Head of caudate nucleus (tissue), 42 donors: ENCODE measurements at places on chromosomes 1 and 21.
A peak's percentile ranks its signal among the peaks of the same experiment; 100 is the strongest.

DNA sequence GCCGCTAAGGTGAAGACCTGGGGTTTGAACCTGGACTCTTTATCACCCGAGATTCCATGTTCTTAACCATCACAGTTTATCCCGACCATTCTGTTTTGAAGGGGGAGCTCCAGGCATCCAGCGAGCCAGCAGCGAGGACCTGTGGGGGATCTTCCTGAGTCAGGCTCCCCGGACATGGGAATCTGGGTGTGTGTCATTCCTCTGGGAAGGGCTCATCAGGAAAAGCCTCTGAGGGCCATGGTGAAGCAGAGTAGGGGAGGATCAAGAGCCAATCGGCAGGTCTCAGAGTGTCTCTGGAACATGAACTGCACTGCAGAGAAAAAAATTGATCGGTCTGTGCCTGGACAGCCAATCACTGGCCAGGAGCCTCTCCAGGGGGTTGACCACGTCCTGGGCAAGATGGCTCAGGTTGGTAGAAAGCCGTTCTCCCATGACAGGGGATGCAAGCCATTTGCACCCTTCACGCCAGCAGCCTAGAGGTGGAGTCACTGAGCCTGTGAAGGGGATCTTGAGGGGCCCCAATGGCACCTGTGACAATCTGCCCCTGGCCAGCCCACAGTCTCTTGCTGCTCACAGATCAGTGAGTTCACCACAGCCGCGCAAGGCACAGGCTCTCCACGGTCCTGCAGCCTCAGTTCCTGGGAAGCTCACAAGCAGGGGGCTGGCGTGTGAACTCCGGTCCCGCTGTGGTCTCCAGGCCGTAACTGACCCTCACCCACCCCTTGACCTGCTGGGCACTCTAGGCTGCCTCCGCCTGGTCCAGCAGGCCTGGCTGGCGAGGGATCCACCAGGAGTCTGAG lies 20.4 kb upstream of the ACTRT2 start:
- DNase-seq: no peak

DNA sequence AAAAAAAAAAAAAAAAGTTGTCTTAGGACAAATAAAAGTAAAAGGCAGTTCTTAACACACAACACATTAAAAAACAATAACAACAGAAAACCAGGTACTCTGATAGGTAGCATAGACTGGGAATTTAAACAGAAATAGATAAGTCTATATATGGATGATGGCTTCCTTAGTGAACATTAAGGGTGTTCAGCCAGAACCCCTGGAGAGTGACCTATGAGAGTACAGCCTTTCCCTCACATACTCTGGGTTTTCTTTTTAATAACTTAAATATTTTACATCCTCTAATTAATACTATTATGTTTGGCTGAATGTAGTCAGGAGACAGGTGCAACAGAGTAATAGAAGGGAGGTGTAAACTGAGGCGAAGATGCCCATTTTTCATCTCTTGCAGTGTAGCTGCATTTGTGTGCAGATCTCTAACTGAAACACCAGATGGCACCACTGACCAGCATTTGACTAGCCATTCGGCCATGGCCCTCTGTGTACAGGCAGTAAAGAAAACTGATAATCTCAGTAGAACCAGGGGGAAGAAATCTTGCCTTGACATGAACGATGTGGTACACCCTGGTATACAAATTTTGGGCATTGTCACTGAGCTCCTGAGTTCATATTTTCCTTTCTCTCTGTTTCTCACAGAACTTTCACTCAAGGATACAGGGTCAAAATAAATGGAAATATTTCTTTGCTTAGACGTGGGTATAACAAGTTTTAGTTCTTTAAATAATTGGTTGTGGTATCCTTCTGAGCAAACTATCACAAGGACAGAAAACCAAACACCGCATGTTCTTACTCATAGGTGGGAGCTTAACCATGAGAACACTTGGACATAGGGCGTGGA lies 7.6 kb downstream of the TTF2 start:
- peak; percentile 77 for DNase-seq

- no peak for DNase-seq
Measured at GRCh38 chr1:23446661-23447310, 22.2 kb upstream of the TCEA3 start.

GRCh38 chr1:235226933-235227332 lies 65.9 kb upstream of the RBM34 start:
- DNase-seq: no peak

- DNase-seq: peak; percentile 86
Measured at GRCh38 chr1:201020721-201021629, 2.5 kb downstream of the KIF21B start.

DNA sequence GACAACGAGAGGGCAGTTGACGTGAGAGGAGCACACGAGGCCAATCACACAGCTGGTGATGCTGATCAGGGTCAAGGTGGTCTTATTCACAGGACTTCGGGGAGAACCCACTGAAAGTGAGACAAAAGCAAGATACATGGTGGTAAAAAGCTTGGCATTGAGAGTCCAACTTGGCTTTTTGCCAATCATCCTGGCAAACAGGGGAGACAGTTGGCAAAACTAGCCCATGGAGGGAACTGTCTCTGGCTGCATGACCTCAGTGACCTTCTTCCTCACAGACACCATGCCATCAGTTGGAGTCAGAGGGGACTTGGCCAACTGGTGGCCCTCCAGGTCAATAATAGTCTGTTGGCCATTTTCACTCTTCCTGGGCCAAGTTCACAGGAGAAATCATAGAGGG lies 139.9 kb downstream of the ASTN1 start:
- no peak for DNase-seq

DNA sequence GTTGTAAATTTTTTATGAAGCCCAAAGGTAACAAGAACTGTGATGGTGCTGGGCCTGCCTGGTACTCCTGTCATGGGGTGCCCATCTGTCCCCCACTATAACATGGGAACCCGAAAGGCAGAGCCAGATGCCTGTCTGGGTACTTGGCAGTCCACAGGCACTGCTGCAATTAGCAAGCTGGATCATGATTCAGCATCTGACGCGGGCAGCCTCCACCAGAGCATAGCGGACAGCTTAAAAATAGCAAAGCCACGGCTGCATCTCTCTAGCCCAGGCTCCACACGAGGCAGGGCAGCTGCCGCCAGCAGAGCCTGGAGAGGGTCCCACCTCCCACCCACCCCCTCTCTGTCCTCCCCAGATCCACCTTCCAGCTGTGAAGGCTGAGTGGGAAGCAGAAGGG lies 22.9 kb downstream of the SUSD4 start:
- peak; percentile 46 for DNase-seq

DNA sequence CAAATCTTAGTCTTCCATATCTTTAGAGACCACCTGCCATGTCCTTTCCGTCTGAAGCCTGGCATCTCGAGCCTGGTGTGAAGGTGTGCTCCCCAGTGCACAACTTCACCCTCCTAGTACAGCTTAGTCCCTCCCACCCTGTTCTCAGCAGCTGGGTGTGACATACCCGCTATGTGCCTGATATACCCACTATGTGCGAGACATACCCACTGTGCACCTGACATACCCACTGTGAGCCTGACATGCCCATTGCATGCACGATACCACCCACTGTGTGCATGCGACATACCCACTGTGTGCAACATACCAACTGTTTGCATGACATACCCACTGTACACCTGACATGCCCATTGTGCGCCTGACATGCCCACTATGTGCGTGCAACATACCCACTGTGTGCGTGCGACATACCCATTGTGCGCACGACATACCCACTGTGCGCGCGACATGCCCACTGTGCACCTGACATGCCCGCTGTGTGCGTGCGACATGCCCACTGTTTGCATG lies 3.0 kb upstream of the RRP1 start:
- no peak for DNase-seq

DNA sequence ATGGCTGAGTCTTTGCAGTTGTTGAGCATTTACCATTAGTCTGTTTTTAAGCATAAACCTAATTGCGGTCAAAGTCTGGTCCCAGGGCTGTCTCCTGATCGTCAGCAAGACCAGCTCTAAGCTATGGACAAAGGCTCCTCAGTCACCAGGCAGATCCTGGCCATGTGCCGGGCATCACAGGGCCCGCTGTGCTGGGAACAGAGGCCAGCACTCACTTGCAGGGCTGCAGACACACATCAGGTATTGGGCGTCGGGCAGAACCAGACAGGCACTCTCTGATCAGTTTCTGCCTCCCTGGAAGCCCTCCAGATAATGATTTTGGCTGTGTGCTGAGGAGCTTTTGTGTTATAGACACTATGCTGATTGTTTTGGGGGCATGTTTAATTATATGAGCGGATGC lies 26.6 kb downstream of the TMEM51 start:
- peak; percentile 78 for DNase-seq

- no peak for DNase-seq
Measured at GRCh38 chr1:111256988-111257658, 29.6 kb downstream of the CHI3L2 start.

DNA sequence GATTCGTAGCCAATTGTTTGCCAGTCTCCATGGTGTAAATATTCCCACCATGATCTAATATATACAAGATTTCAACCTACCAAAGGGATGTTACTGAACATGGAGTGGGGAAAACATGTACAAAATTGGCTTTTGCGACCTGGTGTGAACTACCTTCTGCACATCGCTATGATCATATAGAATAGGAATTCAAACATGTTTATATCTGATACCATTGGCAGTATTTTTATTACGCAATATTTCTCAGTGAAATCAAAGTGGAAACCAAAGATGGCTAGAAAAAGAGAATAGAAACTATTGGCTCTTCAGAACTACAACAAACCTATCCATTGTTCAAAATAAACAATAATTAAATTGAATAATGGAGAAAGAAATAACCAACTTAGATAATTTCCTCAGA lies 285.1 kb downstream of the TPR start:
- DNase-seq: no peak
